ENCODE measurements at places on chromosomes 5 and 9. TPM values are rescaled to one million over a fixed set of nuclear protein-coding genes. Genes with fewer than 3 reads are reported as not detected.
A peak's percentile ranks its signal among the peaks of the same experiment; 100 is the strongest.

Gene EGFL7
- polyA plus RNA-seq = 85.7 TPM

DNA sequence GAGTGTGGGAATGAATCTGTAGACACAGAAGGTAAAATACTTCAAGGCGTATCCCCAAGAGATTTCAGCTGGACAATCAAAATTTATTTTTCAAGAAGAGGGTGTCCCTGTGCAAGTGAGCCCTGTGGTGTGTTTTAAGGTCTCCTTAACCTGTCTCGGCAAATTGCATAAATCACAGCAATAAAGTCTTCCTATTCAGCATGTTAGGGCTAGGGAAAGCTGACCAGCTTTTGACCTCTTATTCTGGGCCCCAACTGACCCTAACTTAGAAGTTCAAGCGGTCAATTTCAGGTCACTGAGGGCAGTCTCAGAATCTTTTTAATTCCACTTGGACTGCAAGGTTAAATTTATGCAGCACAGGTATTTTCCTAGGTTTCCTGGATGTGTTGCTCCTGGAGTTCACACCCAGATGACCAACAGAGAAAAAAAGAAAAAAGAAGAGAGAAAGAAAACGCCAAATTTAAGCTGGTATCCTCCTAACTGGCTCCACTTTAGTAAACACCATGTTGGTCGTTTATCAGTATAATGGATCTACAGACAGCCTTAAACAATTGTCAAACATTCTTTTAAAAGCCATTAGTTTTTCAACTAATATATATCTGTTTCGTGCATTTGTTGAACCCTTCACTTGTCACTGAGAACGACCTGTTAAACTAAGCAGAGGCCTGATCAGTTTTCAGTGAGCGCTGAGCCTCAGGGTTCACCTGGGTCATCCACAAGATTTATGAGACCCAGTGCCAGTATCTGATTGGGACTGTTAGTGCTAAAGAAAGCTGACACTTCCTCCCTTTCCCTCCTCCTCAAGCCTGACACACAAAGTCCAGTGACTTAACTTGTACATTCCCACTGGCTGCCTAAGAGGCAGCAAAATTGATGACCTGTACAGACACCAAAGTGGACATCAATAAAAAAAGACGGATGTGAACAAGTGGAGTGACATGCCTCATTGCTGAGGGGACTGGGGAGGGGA, 546.1 kb downstream of the NR2F1-AS1 start:
- no peak for DNase-seq

- DNase-seq = no peak
Observed at GRCh38 chr9:20490246-20490834, 132.0 kb downstream of the MLLT3 start.

- peak; percentile 51 for DNase-seq
Observed at GRCh38 chr9:73023025-73023541, 70.2 kb upstream of the ALDH1A1 start.

- DNase-seq = no peak
Observed at GRCh38 chr9:99180199-99180598, 41.5 kb downstream of the ALG2 start.

GRCh38 chr5:173972607-173972924, 16.4 kb upstream of the C5orf47 start:
- no peak for DNase-seq

Gene RNF14
- 49.5 TPM for polyA plus RNA-seq

Gene GLRA1
- polyA plus RNA-seq = not detected

Gene TEK
- 41.4 TPM for polyA plus RNA-seq

DNA sequence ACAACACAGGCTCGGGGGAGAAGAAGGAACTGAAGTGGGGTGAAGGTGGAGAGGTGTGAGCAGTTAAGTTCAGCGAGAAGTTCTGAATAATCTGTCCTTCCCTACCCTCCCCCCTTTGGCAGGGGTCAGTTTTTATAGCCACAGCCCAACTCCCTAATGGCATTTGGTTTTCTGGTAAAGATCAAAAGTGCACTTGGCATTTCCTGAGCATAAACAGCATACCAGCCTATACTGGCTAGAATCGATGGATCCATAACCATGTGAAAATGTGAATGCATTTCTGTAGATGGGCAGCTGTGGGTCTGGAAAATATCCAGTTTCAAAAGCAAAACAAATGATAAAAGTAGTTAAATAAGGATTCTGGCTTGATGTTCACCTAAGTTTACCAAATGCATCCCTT, 410.9 kb downstream of the PLK2 start:
- no peak for DNase-seq

GRCh38 chr5:33023649-33024048, 312.5 kb downstream of the NPR3 start:
- DNase-seq = no peak

DNA sequence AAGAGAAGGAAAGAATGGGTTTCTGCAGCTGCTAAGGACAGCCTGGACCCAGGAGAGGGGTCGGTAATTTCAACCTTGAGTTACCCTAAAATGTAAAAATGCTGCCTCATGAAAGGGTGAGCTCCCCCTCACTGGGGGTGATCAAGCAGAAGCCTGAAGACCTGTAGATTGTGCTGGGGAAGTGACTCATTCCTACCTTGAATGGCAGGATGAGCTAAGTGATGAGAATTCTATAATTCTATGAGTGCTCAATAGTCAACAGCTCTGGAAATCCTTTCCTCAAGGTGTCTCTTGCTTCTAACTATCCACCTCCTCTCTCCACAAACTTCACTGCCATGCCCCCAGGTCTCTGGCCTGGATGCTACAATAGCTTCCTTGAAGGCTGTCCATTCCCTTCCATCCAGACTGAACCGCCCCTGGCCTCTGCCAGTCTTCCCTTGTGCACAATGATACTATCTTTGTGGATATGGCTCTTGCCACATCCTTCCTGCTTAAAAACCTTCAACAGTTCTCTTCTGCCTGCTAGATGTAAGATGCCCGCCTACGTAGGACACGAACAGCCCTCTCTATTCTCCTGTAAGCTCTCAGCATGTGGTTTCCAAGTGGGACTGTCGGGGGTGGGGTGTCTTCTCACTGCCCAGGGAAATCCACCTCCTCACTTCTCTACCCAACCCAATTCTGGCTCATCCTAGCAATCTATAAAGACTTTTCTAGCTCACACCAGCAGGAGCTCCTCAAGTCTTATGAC, 50.6 kb downstream of the PTPN3 start:
- no peak for DNase-seq

DNA sequence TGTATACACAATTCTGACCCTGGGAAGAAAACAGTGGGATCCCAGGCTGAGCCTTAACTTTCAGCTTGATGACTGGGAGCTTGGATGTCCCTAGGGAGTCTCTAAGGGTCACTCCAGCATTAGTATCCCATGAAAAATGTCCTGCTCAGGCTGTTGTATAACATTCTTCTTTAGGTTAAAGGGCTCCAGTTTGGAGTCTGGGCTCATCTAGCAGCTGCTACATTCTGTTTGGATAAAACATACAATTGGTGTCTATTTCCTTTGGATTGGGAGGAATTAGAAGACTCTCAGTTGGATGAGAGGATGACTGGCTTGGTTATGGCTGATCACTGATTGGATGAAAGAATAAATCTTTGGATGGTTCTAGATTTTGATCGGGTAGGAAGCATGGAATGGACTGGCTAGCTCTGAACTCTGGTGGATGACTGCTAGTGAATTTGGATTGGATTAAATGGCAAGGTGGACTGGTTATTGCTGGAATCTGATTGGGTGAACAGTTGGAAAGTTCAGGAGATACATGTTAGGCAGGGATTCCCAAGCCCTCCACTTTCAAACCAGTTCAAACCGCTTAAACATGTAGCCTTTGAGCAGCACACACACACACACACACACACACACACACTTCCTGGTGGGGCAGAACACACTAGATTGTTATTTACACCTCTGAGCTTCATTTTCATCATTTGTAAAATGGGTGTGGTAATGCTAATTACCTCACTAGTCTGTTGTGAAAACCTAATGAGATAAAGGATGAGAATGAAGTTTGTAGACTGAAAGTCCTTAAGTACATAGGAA, 7.1 kb upstream of the MYOZ3 start:
- no peak for DNase-seq

DNA sequence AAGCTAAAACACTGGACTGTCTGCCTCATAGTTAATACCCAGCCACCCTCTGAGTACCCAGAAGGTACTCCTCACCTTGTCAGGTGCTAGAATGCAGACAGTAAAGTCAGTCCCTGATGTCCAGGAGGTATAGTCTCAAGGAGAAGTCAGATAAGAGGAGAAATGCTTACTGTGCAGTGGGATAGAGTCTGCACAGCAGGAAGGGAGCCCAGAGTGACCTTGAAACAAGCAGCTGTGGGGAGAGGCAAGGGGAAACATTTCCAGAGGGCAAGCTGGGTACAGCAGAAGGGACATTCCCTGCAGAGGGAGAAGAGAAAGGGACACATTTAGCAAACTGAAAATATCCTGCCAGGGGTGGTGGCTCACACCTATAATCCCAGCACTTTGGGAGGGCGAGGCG, 122.7 kb downstream of the GCNT1 start:
- DNase-seq = no peak

DNA sequence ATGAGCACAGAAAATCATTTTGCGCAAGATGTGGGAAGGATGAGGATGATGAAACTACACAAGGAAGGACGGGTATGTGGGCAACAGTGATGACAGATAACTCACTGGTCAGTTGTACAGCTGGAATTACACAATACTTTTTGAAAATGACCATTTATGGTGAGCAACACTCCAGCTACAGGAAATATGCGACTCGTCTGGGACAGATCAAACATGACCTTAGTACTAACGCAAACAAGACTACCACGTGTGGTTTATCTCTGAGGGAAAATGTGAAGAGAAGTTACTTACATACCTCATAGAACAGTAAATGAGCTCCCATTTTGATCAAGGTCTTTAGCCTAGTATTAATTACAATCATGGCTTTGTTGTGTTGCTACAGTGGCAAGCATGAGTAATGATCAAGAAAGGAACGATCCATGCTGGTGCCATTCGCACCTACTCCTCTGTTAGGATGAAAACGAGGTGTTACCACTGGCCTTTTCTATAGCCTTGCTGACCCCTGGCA, 456.9 kb downstream of the BNC2 start:
- peak; percentile 77 for DNase-seq

GRCh38 chr5:146862641-146863040, 15.9 kb downstream of the PPP2R2B start:
- no peak for DNase-seq

DNA sequence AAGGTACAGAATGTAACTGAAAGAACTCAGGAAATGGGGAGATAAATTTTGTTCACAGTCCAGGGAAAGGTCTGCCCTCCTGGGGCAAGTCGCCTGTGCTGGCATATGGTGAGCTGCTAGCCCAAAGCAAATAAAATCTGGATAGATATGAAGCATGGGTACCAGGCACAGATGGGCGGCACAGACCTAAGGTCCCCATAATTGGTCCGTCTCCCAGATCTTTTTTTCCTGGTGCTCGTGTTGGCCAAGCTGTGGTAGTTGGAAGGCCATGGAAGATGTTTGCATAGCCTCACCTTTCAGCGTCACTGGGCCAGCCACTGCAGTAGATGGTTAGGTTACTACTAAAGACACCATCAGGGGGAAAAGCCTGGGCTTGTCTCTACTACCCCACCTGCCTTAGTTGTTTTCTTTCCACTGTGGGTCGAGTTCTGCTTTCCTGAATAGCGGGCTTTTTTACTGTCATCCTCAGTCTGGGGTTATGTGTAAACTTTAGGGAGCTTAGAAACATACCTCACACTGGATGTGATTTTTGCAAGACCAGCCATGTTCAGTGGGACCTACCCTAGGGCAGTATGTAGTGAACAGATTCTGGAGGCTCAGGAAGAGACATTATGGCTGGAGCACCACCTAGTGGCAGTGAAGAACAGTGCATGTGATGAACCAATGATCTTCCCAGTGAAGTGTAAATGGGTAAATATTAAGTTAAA, 24.2 kb upstream of the GLRX start:
- DNase-seq = no peak

Gene TXNDC8
- polyA plus RNA-seq = not detected

Gene TTC23L
- polyA plus RNA-seq = 4.9 TPM

DNA sequence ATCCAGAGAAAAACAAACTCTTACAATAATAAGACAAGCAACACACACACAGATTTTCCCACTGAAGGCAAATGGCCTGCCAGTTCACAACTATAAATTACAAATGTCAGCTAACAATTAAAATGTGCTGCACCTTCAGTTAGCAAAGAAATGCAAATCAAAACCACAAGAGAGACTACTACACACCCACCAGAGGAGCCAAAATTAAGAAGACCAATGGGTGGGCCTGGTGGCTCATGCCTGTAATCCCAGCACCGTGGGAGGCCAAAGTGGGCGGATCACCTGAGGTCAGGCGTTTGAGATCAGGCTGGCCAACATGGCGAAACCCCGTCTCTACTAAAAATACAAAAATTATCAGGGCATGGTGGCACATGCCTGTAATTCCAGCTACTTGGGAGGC, 15.1 kb upstream of the IPPK start:
- DNase-seq = no peak

Gene BOD1
- polyA plus RNA-seq = 146 TPM

GRCh38 chr9:101465326-101465915, 29.8 kb upstream of the ALDOB start:
- peak; percentile 28 for DNase-seq

DNA sequence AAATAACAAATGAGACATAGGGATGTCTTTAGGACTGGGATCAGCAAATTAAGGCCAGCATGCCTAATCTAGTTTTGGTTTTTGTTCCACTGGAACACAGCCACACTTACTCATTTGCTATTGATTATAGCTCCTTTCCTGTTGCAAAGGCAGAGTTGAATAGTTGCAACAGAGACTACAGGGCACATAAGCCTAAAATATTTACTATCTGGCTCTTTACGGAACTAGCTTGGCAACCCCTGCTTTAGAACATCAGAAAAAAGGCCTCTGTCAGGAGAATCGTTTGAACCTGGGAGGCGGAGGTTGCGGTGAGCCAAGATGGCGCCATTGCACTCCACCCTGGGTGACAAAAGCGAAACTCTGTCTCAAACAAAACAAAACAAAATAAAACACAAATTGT, 384.8 kb downstream of the ELAVL2 start:
- no peak for DNase-seq

Gene SPINK13
- 0.44 TPM for polyA plus RNA-seq

Gene LCP2
- 6.1 TPM for polyA plus RNA-seq

GRCh38 chr5:134184155-134185135, 7.7 kb upstream of the SKP1 start:
- DNase-seq = peak; percentile 43

DNA sequence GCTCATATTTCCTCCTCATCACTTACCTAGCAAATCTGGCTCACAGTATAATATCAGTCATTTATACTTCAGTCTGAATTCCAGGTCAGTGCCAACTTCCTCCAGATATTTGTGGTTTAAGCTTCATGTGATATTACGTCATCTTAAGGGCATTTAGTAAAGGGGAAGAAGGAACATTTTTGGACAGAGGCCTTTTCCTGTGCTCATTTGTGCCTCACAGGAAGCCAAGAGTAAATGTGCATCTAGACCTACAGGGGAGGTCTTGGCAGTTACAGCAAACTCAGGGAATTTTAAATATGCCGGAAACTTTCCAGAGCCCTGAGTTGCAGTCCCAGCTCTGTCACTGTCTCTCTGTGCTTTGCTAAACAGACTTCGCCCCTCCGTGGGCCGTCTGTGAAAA, 12.3 kb upstream of the KCNIP1 start:
- peak; percentile 51 for DNase-seq

Gene CDKN2B-AS1
- polyA plus RNA-seq = not detected

GRCh38 chr9:83714329-83714728, 6.6 kb upstream of the UBQLN1 start:
- no peak for DNase-seq
